GM19239 (cell line): ENCODE measurements at places on chromosomes 11 and 22.

DNA sequence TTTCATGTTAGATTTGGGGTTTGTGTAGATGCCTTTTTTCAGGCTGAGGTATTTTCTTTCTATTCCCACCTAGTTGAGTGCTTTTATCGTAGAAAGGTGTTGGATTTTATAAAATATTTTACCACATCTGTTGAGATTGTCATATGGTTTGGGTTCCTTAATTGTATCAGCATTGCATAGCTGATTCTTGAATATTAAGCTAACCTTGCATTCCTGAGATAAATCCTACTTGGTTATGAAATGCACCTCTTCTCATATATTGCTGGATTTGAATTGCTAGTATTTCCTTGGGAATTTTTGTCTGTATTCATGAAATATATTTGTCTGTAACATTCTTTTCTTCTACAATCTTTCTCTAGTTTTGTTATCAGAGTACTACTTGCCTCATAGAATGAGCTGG, 10.1 kb downstream of the XKR3 start:
- no peak for DNase-seq

DNA sequence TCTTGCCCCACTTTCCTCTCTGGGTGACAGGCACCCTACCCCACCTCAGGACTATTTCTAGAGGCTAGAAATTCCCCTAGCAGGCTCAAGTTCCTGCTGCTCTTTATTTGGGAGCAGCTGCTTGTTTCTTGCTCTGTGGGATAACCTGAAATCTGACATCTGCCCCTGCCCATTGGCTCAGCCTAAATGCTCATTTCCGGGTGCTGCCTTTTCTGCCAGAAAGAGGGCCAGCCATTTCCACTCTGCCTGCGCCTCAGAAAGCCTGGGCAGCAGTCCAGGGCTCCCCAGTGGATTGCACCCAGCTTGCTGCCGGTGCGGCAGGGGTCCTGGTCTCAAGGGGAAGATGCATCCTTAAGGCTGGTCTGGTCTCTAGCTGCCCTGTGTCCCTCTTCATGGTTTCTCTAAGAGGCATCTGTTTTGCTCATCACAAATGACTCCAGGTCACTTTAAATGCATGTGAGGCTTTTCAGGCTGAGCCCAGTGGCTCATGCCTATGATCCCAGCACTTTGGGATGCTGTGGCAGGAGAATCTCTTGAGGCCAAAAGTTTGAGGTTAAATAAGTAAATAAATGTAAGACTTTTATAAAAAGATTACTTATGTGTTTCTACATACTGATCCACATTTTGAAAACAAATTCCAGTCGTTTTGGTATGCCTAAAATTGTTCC, 10.3 kb upstream of the PNPLA5 start:
- DNase-seq, result no peak

DNA sequence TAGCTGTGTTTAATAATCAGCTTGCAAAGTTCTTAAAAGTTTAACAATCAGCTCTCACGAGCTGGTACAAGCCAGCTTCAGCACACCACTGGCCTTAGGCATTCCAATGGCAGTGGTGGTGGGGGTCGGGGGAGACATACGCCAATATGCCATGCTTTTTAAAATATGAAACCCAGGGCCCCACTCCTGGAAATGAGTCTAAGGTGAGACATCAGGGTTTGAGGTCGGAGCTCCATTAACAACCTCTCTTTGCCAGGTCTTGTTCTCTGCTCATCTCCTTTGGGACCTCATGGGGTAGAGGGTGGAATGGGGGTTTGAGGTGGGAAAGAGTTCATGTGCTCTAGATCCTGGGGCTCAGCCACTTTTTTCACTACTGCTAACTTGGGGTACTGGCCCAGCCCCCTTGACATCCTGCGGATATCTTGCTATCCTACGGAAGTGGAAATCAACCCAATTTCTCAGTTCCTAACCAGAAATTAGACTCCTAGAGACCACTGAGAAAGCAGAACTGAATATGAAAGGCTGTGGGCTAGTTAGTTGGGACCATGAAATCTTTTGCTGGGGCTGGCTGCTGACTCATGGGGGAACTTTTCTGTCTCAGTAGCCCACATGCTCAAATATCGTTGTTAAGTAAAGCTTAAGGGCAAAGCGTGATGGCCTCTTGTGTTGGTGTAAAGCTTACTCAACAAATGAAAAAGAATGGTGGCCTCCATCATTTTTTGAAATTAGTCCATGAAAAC, 90.1 kb downstream of the PDHX start:
- DNase-seq, result peak; percentile 44

DNA sequence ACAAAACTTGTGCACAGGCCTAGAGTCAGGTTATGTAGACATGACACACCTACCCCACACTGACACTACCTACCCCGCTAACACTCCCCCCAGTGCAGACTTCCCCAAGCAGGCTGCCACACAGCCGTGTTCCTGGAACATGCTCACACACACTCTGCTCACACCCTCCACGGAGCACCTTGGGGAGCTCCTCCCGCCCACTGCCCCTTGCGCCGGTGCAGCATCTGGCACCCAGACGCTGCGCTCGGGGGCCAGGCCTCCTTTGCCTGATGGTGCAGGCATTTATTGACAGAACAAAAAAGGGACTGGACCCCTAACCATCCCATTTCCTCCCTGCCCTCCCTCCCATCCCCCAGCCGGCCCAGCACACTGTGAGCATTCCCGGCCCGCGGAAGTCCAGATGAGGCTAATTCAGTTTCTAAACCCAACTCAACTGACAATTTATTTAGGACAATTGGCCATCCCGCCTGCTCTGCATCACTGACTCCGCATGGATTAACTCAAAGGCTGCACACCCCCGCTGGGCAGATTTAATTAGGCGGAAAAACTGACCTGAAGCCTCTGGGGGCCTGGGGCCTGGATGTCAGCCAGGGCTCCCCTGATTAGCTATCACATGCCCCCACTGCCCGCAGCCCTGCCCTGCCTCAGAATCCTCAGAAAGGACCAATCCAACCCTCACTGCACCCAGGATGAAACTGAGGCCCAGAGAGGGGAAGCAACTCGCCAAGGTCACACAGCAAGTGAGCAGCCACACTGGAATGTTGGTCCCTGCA, 30.1 kb downstream of the KCNC1 start:
- DNase-seq, result no peak
